ENCODE measurements at places on chromosomes 5 and 9.
A peak's percentile ranks its signal among the peaks of the same experiment; 100 is the strongest.

- no peak for DNase-seq
Measured at GRCh38 chr5:33153372-33153771, 287.4 kb upstream of the TARS1 start.

GRCh38 chr5:127683008-127683407 lies 20.2 kb upstream of the CCDC192 start:
- no peak for DNase-seq

GRCh38 chr5:141740885-141741284 lies 58.9 kb upstream of the ARAP3 start:
- no peak for DNase-seq

GRCh38 chr5:116492776-116493175 lies 81.8 kb downstream of the SEMA6A start:
- no peak for DNase-seq

DNA sequence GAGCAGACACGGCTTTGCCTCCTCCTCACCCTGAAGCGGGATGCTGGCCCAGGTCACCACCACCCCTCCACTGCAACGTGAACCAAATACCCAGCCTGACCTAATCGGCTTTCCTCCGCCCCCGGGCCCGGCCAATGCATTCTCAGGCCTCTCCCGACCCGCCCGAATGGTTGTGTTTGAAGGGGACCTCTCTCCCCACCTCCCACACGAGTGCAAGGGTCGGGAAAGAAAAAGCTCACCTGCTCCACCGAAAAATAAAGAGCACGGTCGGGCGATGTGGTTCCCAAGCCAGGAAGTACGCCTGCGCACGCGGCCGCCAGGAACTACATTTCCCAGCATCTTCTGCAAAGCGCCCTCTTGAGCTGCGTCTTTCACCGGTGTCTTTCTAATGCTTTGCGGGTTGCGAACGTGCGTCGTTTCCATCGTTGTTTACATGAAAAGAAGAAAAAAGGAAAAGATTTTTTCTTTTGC lies at the start of gene ZNF883:
TSS of gene ZNF883 (minus strand) at position 282 of the 471 bp plus-strand sequence.
- DNase-seq = peak; percentile 79

- no peak for DNase-seq
Measured at GRCh38 chr5:91178461-91178860, 204.7 kb downstream of the ARRDC3 start.

DNA sequence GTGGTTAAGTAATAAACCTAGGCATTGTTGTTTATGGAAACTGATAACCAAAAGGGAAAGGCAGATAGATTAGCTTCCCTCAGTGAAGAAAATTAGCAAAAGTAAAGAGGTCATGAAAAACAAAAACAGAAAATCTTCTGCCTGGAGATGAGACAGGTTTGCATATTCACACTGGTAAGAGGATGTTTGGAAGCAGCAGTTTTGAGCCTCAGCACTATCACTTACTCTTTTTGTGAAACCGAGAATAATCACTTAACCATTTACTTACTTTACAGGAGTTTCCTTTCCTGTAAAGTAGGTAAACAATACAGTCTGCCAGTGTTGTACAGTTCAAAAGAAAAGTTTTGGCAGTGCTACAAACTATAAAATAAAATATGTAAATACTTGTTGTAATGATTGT lies 35.5 kb upstream of the EMB start:
- DNase-seq = no peak

GRCh38 chr9:127680226-127680625 lies 26.6 kb upstream of the CFAP157 start:
- DNase-seq = no peak

DNA sequence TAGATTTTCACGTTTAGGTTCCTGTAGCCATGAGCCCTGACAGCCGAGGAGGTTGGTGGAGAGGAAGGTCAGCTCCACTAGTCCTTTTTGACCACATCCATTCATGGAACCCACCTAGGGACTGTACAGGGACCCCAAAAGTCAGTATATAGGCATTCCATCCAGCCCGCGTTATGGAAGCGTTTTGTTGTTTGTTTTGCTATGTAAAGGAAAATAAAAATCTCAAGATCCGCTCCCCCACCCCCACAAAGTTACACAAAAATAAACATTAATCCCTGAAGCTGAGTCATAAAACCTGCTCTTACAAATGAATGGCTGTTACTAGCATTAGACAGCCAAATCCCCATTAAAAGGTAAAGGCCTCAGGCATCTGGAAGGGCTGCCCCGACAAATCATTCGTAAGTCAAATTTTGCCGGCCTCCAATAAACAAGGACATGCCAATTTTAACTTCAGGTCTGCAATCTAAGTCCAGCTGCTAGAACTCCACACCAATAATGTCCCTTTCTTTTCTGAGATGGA lies 292.9 kb downstream of the MED10 start:
- peak; percentile 26 for DNase-seq

- DNase-seq = peak; percentile 95
Measured at GRCh38 chr5:108381350-108381953, 446 bp downstream of the FBXL17 start.

- DNase-seq = peak; percentile 96
Measured at GRCh38 chr5:136080483-136081216, 51.9 kb downstream of the TGFBI start.

- DNase-seq = no peak
Measured at GRCh38 chr5:58317808-58318207, 142.1 kb downstream of the PLK2 start.
